BJ (cell line): ENCODE measurements at places on chromosomes 11 and 22.

DNA sequence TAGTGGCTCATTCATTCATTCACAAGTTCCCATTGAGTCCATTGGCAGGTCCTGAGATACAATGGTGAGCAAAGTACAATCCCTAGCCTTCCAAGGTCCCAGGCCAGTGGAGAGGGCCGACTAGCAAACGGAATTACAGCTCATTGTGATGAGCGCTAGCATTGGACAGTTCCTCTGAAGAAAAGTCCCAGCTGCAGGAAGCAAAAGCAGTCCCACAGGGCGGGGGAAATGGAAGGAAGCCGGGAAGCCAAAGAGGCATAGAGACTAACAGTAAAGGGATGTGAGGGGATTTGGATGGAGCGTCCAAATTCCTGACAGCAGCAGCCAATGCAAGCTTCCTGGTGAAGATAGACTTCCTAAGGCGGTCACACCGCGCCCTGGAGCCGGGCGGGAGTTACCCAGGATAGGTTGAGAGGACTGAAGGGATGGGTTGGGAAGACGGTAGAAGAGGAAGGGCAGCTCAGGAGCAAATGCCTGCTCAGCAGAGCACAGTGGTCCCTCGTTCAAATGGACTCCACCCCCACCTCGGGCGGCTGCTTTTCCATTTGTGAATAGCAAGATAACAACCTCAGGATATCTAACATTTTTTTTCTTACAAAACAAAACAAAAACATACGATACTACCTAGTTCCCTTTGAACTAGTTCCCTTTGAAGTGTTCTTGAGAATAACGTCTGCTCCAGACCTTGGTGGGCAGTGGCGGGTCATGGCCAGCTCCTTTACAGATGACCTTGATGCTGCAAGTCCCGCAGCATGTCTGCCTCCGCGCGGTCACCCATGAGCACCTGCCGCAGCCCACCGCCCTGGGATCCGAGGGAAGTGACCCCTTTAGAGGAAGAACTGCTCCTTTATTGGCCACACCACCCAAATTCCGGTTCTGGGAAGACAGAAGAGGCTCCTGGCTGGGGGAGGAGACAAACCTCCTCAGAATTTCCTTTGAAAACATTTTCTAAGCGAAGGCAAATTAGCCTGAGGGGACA lies 132.9 kb downstream of the RASSF10 start:
- no peak for DNase-seq

DNA sequence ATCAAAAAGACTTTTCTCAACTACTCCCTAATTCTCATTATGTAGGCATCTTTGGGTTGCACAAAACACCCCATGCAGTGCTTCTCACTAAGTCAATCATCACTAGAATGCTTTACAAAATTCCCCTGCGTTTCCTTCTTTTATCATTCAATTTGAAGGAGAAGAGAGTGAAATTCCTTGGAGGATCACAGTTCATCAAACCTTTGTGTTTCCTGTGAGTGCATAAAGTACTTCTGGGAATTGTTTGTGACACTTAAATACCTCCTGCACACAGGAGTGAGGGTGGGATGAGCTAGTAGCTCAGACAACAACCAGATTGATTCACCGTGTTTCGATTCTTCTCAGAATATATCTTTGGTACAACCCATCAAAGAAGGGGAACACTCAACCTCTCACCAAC lies 3.7 kb upstream of the OR5AR1 start:
- DNase-seq, result no peak

DNA sequence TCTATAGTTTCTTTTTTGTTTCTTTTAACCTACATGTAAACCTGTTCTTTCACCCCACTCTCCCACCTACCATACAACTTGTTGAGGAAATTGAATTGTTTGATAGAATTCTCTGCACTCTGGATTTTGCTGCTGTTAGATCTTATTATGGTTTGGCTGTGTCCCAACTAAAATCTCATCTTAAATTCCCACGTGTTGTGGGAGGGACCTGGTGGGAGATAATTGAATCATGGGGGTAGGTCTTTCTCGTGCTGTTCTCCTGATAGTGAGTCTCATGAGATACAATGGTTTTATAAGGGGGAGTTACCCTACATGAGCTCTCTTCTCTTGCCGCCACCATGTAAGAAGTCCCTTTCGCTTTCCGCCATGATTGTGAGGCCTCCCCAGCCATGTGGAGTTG lies 15.0 kb upstream of the PITPNB start:
- no peak for DNase-seq

GRCh38 chr11:14703731-14704130 lies 60.1 kb downstream of the PDE3B start:
- no peak for DNase-seq

DNA sequence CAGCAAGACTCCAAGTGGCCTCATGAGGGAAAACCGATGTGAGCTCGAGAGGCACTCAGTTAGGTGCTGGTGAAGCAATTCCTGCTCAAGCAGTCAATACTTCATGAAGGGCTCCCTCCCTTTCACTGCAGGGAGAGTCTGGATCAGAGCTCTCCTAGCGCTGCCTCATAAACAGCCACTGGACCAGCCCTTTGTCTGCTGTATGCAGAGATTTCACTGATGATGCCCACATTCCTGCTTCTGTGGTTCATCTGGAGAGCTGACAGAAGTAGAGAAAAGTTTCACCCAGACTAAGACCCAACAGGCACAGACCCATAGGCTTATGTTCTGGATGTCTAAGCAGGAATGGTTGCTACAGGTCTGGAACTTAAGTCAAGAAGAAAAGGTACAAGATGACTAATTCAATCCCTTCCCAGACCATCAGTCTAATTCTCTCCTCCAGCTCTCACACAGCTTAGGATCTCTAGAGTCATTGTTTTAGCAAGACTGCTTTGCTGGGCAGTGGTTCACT lies 4.0 kb downstream of the UCP2 start:
- DNase-seq, result no peak

DNA sequence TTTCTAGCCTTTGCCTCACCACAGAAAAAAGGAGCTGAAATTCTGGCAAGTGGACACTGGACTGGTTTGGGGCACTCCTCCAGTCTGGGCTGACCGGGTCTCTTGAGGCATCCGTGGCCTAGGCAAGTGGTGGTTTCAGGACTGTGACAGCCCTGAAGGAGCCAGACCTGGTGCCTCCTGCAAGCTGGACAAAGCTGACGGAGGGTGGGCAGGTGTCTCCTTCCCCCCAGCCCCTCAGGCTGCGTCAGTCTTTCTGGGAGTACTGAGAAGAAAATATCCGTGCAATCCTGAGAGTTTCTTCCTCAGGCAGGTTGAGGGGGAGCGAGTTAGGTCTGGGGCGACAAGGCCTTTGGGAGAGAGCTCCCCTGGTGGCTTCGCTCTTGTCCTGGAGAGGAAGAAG lies 4.3 kb upstream of the UCP3 start:
- DNase-seq, result no peak

- DNase-seq, result no peak
Observed at GRCh38 chr11:115364896-115365295, 139.3 kb downstream of the CADM1 start.

DNA sequence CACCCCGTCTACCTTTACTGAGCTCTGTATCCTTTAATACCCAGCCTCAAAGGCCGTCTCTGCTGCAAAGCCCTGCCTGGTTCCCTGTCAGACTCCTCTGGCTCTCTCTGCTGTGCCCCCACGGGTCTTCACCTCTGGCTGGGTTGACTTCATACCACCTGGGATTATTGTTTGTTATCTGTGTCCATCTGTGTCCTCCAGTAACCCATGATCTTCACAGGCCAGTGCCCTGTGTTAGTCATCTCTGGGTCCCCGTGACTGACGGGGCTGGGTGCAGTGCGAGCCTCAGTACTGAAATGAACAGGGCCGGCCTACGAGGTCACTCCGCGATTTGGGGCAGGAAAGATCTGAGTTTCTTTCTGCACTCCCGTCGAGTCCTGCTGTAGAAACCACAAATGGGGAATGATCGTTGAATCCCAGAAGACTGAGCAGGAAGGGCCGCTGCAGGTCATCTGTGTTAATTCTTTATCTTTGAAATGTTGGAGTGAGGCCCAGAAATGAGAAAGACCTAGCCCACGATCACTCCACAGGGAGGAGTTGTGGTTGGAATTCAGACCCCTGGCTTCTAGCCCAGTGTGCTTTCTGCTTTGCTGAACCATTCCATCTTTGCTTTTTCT lies 12.3 kb upstream of the TUB start:
- DNase-seq, result no peak

DNA sequence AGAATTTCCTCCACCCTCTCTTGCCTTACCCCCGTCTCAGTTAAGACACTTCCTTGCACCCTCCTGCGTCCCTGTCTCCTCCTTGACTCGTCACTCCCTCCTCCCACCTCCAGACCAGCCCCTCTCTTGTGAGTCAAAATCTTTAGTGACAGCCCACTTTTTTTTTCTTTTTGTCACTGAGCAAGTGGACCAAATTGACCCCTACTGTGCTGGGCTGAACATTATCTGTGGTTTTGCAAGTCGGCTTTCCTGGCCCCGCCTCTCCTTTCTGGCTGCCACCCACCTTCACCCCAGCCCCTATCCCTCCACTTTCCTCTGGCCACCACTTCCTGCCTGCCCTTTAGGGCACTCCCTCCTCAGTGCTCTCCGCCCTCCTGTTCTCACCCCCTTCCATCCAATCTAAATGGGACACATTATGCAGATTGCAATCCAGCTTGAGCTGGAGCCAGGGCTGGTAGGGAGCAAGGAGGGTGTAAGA lies at the start of gene APLNR:
Gene APLNR (minus strand): TSS at position 47 of the 478 bp plus-strand sequence. CDS start 246 bp downstream, outside the sequence.
- no peak for DNase-seq

DNA sequence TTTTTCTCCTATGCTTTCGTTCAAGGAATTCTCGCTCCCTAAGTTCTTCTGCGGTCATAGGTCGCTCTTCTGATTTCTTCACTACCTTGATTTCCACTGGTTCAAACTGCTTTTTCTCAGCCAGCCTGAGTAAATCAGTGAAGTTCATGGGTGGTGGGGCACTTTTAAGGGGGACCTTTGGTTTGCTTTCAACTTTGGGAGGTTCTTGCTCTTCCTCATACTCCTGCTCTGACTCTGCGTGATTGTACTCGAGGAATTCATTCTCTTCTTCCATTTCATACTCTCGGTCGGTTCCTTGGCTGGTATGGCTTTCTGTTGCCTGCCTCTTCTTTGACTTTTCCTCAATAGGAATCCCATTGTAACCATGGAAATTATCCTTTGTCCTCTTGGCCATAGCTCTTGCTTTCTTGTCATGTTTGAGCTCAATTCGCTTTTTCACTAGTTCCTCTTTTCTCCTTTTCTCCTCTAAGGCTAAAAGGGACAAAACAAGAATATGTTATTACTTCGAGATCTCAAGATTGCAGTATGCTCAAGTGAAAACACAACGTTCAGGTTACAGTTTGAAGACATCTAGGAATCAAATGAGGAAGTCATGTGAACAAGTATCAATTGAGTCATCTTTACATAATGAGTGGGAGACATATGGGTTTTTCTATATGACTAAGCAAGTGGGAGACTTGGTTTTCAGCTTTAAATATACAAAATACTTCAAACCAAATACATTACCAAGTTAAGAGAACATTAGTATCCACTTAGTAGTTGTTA lies 16.2 kb downstream of the MISFA start:
- DNase-seq, result no peak

- DNase-seq, result no peak
Observed at GRCh38 chr11:68357568-68357967, 45.2 kb downstream of the LRP5 start.

- no peak for DNase-seq
Observed at GRCh38 chr11:103397369-103397768, 288.1 kb downstream of the DYNC2H1 start.

GRCh38 chr22:20566420-20567260 lies 59.2 kb downstream of the MED15 start:
- DNase-seq, result no peak

DNA sequence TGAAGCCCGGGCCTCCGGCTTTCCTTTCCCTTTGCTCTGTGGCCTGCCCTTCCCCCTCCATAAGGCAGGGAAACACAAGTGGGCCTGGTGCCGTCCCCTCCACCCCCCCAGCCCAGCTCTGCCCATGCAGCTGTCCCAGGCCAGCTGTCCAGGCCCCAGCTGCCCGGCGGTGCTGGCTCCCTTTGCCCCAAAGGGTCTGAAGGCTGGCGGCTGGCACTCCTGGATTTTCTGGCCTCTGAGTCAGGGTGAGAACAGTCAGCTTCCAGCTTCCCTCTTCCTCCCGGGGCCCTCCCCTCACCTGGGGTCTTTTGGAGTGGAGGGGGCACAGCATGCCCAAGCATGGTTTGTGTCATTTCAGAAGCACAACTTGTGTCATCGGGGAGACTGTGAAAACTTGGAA lies 27.8 kb downstream of the CD82 start:
- DNase-seq, result no peak

GRCh38 chr11:107999759-108000455 lies 8.8 kb upstream of the CUL5 start:
- DNase-seq, result no peak

DNA sequence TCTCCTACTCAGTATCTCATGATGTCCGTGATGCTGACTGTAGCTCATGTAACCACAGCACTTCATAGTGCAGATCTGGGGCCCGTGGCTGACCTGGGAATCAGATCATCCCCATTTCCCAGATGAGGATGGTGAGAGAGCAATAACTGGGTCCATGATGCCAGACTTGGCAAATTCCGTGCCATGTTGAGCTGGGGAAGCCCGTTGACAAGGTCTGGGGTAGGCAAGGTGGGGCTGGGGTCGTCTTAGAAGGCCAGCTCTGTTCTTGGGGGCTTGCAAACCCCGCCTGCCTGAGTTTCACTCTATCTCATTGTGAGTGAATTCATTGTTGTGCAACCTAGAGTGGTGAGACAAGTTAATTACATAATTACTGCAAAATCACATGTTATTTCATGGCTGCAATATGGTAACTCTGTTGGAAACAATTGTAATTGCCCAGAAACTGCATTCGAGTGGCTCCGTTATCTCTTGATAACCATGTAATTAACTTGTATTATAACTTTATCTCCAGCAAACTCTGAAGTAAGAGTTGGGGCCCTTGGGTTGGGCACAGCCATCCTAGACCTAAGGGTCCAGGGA lies 41.7 kb downstream of the LMO1 start:
- no peak for DNase-seq

DNA sequence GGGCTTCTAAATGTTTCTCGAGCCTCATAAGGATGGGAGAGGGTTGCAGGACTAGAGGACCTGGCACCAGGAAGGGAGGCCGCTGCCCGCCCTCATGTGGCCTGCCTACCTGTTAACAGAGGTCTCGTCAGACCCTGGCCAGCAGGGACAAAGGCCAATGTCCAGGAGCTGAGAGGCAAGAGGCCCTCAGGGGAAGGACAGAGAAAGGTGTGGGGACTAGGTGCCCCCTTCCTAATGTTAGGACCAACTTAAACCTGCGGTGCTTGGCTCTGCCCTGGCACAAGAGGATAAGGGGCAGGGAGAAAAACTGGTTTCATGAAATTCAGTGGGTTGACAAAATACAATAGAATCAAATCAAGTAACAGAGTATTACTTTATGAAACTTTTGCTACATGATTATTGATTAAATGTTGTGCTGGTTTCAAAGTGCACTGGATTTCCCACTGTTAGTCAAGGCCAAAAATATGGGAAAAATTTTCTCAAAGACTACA lies 20.0 kb upstream of the SYT12 start:
- no peak for DNase-seq

- no peak for DNase-seq
Observed at GRCh38 chr11:5923794-5924193, 18.3 kb upstream of the OR56A3 start.
